ENCODE measurements at places on chromosomes 1 and 21.

DNA sequence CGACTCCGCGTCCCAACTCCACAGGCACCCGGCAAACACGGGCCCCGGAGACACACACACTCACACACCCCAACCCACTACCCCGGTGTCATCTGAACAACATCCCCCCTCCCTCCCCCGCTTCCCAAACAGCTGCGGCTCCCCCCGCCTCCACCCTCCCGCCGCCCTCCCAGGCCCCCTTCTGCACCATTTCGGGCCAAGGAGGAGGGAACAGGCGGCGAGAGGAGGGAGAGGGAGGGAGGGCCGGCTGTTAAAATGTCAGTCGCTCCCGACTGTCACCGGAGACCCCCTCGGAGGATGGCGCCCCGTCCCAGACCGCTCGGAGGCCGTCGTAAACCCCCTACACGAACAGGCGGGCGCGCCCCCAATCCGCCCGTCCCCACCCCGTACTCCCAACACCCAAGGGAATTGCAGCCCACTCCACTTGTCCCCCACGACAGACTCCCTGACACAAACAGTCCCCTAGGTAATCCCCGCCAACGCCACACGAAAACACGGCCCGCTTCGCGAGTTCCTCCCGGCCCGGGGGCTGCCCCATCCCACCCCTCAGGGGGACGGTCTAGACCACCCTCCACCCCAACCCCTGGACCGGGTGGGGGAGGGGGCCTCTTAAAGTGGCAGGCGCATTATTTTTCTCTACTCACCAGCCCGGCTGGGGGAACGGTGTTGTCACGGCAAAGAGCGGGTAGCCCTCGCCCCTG is 583 bp downstream of the MEF2D start:
- DNase-seq: no peak

DNA sequence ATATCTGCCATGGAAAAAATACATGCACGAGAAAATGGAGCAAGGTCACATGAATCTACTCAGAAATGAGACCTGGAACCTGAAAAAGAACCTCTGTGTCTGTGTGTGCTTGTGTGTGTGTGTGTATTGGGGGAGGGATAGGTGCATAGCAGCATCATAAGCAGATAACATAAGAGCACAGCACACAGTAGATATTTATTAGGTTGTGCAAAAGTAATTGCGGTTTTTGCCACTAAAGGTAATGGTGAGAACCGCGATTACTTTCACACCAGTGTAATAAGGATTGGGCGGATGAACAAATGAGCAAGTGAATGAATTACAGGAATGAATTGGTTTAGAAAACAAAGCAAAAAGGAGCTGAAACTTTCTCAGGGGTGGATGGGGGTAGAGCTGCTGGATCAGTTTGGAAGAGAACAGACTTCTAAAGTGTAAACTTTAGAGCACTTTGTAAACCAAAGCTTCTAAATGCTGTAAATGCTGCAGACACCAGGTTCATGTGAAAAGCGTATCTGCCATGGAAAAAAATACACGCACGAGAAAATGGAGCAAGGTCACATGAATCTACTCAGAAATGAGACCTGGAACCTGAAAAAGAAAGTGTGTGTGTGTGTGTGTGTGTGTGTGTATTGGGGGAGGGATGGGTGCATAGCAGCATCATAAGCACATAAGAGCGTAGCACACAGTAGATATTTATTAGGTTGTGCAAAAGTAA is 156.9 kb downstream of the TOMM20 start:
- DNase-seq: no peak

DNA sequence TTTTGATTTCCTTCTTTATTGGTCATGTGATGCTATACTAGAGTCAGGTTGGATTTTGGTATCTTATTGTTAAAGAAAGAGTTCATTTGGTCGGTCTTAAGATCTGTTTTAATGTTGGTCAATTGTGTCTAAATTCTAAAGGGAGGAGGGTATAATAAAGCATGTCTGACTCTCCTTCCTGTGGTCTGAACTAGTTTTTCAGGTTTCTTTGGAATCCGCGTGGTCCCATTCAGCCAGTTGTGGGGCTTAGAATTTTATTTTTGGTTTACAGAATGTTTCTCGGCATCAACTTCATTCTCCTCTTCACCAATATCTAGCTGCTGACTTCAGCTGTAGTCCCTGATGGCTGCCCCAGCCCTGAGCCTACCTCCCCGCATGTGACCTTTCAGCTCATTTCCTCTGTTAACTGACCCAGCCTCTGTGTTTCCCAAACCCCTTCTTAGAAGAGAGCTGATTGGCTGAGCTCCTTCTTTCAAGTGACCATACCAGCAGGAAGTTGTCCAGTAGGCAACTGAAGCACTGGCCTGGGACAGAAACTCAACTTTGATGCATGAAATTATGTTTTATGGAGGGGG is 8.7 kb upstream of the MYOC start:
- no peak for DNase-seq

- DNase-seq: peak; percentile 46
Measured at GRCh38 chr1:97013941-97014340, 292.4 kb downstream of the PTBP2 start.

GRCh38 chr21:42120101-42120902 is 49.2 kb downstream of the UMODL1 start:
- DNase-seq: no peak

GRCh38 chr1:186812570-186812969 is 16.2 kb upstream of the PLA2G4A start:
- DNase-seq: no peak

- no peak for DNase-seq
Measured at GRCh38 chr1:215376544-215377264, 190.4 kb upstream of the KCTD3 start.

- DNase-seq: no peak
Measured at GRCh38 chr1:11875094-11875493, 16.3 kb upstream of the NPPB start.

DNA sequence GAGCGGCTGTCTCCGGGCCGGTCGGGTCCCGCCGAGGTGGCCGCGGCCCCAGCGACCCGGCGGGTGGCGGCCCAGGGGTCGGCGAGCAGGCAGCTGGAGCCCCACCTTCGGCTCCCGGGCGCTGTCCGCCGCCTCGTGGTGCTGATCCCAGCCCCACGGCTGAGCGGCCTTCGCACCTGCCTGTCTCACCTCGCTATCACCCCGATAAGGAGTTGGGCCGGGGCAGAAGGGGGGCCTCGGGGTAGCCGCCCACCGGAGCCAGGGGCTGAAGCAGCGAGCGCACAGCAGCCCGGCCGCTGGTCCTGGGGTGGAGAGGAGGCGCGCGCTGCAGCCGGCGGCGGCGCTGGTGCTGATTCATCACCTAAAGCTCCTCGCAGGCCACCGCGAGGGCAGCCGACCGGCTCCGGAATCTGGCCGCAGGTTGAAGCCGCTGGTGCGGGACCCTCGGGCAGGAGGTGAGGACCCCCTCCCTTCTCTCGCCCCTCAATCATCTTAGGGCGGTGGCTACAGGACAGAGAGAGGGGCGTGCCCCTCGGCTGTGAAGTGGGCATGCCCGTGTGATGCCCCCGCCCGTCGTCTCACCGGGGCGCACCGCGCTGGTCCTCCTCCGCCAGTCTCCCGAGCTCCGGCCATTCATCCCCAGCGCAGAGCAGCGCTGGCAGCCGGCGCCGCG is 575 bp downstream of the TRIM67 start:
- DNase-seq: no peak

- no peak for DNase-seq
Measured at GRCh38 chr1:210541680-210542358, 213.1 kb downstream of the HHAT start.

DNA sequence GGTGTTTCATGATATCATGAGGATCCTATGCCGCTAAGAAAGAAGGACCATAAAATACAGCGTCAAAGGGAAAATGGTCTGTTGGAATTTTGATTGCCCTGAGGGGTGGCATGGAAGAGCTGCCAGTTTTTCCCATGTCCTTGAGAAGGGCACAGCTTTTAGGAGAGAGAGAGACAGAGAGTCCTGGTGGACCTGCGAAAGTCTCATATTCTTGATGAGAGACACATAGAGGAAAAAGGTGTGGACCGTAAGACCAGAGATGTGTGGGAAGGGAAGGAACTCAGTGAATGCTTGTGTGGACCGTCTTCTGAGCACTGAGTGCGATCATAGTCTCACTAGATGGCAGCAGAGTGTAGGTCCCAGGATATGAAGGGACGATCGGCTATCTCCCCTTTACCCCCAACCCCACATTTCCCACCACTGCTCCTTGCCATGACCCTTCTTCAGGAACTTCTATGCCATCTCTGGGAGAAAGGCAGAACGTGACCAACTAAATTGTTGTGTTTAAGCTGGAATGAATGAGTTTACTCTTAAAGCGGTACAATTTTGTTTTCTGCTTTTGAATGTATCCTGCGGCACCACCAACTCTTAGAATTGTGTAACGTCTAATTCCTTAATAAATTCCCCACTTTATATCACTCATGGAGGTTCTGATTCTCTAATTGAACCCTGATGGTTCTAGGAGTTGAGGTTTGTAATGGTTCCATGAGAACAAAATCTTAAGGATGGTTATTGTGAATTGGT is 117.7 kb downstream of the CTH start:
- no peak for DNase-seq

GRCh38 chr1:54640863-54641836 is at the start of gene MROH7:
MROH7 (plus strand) TSS chr1:54641786; CDS start chr1:54652927, 11,141 bp downstream.
- no peak for DNase-seq

GRCh38 chr1:168224991-168225390 is 813 bp upstream of the SFT2D2 start:
- no peak for DNase-seq

- DNase-seq: no peak
Measured at GRCh38 chr1:42332877-42333276, 2.2 kb downstream of the FOXJ3 start.

- DNase-seq: no peak
Measured at GRCh38 chr21:37445228-37445627, 78.7 kb downstream of the DYRK1A start.

- DNase-seq: no peak
Measured at GRCh38 chr1:241485145-241485544, 34.4 kb downstream of the FH start.

DNA sequence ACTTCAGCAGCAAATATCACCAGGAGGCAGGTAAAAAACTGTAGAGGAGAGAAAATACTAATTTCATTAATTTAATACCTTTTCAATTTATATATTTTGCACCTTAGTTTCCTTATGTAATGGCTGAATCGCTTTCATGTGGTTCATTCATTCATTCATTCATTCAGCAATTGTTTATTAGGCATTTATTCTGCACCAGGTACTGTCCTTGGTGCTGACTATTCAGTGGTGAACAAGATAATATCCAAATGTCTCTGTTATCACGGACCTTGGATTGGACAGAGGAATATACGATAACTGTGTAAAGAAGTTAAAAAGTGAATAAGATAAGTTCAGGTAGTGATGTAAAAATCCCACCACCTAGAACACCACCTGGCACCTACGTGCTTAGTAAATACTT is 28.8 kb downstream of the TSPAN2 start:
- DNase-seq: no peak

DNA sequence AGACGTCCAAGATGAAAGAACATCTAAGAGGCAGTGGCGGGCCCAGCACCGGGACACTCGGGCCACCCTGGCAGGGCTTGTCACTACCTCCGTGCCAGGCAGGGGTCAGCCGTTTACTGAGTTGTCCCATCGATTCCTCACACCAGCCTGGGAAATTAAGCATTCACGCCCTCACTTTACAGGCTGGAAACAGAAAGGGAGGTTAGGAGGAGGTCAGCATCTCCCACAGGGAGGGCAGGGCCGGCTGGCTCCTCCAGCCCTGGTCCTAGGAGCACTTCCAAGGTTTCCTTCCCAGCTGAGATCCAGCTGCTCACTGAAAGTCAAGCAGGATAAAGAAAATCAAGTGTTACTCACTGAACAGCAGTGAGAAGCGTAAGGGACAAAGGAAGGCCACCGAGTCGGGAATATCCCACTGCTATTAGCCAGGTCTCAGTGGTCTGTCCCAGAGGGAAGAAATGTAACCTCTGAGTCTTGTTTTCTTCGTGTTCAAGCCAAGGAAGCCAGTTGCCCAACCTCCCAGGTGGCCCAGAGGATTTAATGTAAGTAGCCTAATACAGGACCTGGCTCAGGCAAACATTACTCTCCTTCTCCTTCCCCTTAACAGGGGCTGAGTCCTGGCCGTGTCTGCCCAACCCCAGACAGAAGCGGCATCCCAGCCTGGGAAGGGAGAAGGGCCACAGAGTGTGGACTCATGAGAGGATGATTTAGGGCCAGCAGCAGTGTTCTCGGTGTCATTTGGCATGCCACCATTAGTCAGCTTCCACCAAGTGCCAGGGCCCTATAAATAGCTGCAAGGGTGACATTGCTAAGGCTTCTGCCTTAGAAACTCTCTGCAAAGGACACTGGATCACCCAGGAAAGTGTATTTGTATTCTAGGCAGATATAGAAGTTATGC is 203.1 kb upstream of the GALNT2 start:
- no peak for DNase-seq

DNA sequence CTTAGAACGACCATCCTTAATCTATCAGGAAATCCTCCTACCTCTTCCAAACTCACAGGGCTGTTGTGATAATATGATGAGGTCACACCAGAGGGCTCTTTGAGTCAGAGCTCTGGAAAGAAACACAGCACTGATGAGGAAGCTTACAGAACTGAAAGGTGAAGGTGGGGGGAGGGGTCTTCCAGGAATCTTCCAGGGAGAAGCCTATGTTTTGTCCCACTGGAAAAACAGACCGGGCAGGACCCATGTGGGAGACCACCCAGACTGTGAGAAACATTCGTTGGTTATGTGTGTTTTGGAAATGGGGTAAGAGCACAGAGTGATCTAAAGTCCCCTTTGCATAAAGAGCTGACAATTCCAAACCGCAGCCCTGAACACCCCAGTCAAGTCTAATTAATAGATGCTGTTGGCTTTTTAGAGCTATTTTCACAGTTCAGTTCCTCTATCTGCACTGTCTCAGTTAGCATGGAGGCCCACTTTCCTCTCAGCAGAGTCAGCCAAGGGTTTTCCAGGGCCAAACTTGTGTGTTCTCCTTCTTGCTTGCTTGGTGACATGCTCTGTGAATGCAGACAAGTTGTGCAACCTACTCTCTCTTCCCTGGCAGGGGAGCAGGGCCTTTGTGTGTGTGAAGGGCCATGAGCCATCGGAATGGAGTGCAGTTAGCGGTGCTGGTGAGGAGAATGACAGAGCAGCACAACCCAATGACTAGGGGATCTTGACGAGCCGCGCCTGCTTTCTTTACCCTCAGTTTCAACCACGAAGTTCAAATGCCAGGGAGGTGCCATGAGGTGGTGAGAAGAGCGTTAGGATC is 12.3 kb downstream of the PHLDA3 start:
- no peak for DNase-seq

DNA sequence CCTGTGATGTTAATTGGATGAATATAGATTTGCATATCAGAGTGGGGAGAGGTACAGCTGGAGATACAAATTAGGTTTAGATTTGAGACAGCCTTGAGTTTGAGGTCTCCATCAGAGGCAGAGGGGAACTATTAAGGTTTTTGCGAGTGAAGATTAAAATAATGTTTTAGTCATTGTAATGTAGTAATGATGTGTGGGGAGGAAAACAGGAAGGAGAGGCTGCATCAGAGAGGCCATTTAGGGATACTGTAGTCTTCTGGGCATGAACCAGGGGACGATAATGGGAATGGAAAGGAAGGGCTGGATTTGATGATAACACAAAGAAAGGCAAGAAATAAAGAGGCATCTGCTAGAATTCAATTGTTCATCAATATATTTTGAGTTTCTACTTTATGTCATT is 9.5 kb downstream of the CD84 start:
- DNase-seq: no peak

- DNase-seq: no peak
Measured at GRCh38 chr21:31450980-31451379, 106.9 kb upstream of the TIAM1 start.

All from pulmonary artery endothelial cell (primary cell).